MCF 10A (cell line): ENCODE measurements at places on chromosomes 16 and 17.

DNA sequence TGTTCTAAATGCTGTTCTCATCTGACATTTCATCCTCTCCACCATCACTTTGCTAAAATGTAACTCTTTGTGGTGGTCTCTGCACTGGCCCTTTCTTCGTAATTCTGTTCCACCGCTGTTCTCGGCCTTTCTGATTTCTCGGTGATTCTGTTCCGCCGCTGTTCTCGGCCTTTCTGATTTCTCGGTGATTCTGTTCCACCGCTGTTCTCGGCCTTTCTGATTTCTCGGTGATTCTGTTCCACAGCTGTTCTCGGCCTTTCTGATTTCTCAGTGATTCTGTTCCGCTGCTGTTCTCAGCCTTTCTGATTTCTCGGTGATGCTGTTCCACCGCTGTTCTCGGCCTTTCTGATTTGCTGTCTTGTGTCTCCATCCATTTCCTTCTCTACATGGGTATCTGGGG lies 12.3 kb downstream of the FOXF1 start:
- DNase-seq: no peak

- DNase-seq: no peak
Measured at GRCh38 chr17:59238906-59239305, 18.6 kb downstream of the GDPD1 start.

GRCh38 chr17:58156839-58157803 lies 8.9 kb downstream of the OR4D1 start:
- no peak for DNase-seq

DNA sequence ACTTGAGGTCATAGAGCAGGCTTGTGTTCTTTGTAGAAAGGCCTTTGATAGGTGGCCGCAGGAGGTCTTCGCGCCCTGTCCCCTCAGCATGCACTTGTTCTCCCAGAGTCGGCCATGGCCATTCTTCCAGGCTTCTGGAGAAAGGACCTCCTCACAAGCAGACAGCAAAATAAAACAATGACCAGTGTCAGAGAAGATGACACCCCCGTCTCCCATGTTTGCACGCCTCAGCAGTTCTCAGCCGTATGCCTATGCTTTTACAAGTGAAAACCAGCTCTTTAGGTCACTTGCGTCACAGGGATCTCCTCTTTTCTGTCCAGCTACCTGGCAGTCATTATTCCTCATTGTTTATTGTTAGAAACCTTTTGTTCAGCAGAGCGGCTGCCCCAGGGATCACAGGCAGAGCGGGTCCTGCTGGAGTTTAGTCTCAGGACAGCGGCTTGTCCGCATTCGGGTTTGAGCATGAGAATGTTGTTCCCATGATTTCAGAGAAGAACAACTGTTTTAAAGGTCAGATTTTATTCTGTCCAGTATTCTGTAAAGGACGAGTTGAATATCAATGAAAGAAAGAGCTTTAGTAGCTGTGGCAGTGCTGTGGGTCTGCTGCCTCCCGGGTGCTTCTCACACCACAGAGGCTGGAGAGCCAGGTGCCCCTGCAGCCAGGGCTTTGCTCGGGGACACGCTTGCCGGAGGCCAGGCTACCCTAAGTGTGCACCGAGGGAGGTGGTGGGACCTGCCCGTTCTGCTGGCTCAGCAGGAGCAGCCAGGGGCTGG lies 123.9 kb downstream of the RPTOR start:
- DNase-seq: no peak

- DNase-seq: no peak
Measured at GRCh38 chr17:66782851-66783250, 52.1 kb upstream of the CACNG5 start.

DNA sequence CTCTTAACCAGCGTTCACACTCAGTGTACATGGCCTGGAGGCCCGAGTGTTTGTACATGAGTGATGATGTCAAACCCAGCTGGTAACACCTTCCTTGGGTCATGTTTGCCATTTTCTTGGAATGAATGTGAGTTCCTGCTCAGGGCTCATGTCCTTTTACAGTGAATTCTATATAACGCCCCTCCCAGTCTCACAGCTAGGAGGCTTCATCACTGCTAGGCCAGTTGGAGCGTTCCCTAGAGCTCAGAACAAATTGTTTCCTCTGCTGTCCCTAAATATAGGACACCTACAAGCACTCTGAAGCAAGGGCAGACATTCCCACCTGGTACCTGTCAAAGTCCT lies 5.5 kb downstream of the TIMM22 start:
- DNase-seq: no peak

GRCh38 chr17:82333279-82334171 lies at the start of gene SECTM1:
SECTM1 (minus strand) TSS chr17:82333766; CDS start chr17:82327240, 6,526 bp downstream.
- peak; percentile 66 for DNase-seq

DNA sequence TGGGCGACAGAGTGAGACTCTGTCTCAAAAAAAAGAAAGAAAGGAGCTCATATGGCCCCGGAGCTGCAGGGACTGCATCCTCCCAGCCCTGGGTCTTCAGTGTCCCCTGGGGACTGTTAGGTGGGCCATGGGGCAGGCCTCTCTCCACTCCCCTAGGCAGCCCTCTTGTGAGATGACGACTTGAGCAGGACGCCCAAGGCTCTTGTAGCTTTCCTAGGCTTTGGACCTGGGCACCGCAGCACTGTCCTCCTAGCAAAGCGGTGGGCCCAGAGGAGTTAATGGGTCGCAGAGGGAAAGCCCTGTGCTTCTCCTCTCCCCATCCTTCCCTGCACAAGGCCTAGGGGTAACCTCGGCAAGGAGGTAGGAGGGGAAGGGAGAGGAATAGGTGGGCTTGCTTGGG lies 202.2 kb downstream of the NTN1 start:
- DNase-seq: no peak

- no peak for DNase-seq
Measured at GRCh38 chr17:43326490-43327275, 72.1 kb upstream of the ARL4D start.

DNA sequence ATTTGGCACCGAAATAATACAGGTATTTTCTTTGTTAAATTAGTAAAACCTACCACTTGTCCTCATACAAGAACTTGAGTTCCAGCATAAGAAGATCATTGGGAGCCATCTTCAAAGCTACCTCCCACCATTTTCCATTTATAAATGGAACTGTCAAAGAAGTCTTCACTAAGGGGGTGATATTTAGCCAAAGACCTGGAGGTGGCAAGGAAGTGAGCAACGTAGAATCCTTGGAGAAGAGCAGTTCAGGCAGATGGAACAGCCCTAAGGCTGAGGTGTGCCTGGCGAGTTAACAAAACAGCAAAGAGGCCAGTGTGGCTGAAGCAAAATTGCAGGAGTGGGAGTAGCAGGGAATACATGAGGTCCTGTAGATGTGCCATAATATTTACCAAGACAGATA lies 1.8 kb downstream of the KCNJ16 start:
- DNase-seq: no peak

DNA sequence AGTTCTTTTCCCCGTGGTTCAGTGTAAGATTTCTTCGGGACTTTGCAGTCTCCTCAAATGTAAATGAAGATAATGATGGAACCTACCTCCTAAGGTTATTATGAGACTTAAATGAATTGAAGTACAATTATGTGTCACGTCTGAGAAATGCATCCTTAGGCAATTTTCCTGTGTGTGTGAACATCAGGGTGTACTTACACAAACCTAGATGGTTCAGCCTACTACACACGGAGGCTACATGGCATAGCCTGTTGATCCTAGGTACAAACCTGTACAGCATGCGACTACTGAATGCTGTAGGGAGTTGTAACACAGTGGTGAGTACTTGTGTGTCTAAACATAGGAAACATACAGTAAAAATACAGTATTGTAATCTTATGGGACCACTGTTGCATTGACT lies 1.1 kb upstream of the FAM20A start:
- peak; percentile 20 for DNase-seq

DNA sequence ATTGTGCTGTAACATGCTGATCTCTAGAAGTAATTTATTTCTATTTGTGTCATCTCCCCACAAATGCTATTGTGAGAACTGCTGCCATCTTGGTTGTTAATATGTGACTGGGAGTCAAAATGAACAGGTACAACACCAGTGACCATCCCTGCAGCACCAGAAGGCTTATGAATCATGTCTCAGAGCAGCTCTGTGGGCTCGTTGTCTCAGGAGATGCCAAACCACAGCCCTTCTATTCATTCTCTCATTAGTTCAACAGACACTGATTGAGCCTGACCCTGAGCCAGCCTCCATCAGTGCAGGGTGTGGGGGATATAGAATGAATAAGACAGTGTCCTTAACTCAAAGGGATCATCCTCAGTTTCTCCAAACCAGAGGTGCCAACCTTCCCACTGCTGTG lies 92.5 kb downstream of the UTP18 start:
- DNase-seq: no peak

GRCh38 chr17:41329279-41329948 lies 13.9 kb upstream of the KRTAP17-1 start:
- peak; percentile 62 for DNase-seq

DNA sequence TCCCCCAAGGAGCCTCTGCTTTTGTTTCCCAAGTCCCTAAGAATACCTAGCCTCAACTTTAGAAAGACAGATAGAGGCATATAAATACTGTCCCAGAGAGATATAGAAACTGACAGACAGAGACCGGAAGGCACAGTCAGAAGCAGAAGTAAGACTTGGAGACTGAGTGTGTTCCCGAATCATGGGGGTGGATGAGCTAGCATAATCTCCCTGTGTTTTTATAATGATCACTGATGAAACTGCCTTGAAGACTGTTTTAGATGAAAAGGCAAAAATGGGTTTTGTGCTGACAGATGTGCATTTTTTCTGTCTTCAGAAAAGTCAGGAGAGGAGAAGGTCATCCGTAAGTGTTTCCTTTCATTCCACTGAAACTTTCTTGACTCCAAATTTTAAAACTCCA lies 8.3 kb upstream of the PSMD3 start:
- DNase-seq: no peak

GRCh38 chr17:31085563-31085962 lies 9.2 kb upstream of the NF1 start:
- peak; percentile 66 for DNase-seq

GRCh38 chr16:55543472-55543871 lies 23.0 kb upstream of the CAPNS2 start:
- DNase-seq: peak; percentile 49

DNA sequence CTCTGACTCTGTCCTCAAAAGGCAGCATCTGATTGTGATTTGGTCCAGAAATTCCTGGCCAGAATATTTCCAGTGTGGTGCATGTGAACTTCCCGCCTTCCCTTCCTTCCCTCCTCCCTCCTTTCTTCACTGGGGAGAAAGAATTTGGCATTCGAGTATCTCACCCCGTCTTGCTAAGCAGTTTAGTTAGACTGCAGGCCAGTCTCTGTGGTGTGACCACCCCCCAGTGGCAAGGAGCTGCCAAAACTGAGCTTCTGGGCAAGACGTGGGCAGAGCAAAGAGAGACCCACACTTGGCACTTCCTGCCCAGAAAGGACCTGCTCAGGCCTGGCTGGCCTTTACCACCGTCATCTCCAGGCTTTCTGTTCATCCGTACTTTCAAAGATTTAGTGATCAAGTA lies 36.4 kb downstream of the SNX20 start:
- peak; percentile 28 for DNase-seq

DNA sequence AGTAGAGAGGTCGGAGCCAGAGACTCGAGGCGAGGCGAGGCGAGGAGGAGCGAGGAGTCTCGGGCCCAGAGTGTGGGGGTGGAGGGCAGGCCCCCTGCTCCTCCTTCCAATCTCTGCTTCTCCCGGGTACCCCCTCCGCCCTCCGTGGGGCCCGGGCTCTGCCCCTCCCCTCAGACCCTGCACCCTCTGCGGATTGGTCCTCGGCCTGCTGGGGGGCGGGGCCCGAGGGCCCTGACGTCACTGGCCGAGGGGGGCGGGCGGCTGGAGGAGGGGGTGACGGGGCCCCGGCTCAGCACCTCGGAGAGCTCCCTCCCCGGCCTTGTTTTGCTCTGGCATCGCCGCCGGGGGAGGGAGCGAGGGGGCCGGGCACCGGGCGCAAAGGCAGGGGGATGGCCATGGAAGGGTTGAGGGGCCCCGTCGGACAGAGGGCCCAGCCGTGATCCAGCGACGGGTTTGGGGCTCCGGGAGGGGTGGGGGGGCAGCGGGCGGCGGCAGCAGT lies at the start of gene RUNDC3A:
Gene RUNDC3A (plus strand): TSS at position 282 of the 499 bp plus-strand sequence. CDS start 232 bp downstream, outside the sequence.
- DNase-seq: peak; percentile 71

- no peak for DNase-seq
Measured at GRCh38 chr16:30805056-30805369, 18.0 kb upstream of the ZNF629 start.

DNA sequence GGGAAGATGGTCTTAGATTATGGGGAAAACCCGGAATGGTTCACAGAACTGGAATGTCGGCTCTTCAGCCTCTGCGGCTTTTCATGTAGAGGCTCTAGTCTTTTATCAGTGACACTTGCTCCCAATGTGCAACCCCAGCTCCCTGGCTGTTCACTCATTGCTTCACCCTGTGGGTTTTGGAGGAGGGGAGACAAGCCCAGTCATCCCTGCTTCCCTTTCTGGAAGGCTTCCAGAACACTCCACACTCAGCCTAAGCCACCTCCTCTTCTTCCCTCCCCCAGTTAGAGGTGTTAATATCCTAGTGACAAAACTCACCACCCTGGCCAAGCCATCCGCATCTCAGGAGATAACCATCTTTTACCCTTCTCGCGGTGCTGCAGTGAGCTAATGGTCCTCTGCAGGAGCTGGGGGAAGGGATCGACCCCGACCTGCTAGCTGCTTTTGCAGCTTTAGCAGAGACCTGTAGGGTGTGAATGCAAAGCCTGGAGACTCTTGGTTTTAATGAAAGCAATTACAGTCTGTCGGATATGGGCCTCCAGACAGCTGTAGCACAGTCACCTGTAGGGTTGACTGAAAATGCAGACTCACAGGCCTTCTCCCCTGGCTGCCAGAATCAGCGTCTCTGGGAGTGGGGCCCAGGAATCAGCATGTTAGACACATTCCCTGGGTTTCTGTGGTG lies 24.3 kb upstream of the LASP1NB start:
- DNase-seq: peak; percentile 96

DNA sequence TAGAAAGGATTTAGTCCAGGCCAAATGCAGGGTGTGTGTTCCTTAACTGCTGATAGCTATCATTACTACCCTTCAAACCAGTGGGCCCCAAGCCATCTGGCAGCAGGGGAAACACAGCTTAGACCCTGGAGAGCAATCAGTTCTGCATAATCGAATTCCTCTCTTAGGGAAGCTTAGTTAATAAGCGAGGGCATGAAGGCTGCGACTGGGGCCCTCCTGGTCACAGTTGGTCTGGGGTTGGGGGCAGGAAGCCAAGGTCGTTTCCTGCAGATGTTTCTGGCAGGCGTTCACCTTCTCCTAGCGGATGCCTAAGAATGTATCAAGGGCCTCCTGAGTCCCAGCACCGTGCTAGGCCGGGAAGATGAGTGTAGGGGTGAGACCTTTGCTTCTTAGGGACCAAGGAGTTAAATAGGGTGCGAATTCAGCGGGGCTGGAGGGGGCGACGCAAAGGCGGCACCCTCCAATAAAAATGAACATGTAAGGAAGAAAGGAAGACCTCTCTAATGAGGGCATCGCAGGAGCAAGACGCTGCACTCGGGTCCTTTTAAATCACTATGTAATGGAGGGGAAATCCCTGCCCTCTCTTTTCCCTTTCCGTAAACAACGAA lies 16.5 kb upstream of the EEF2K start:
- DNase-seq: peak; percentile 35

DNA sequence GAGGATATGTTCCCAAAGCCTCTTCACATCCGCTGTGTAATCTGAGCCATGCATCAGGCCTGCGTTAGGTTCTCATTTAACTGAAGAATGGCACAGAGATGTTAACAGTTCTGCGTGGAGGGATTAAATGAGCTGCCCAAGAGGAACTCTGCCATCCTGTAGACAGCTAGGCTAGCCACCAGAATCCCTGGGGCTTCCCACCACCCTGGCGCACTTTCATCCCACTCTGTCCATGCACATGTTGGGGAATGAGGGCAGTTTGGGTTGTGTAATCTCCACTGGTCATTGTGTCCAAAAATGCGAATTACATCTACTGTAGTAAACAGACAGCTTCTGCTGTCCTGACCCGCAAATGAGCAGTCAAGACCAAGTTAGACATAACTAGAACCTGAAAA lies 1.0 kb upstream of the GLG1 start:
- DNase-seq: no peak

GRCh38 chr17:31134576-31134975 lies 39.8 kb downstream of the NF1 start:
- no peak for DNase-seq
